Common myeloid progenitor, CD34-positive (primary cell): ENCODE measurements at places on chromosomes 2 and 18.

GRCh38 chr18:50311650-50312049, 24.2 kb upstream of the CXXC1 start:
- no peak for DNase-seq

DNA sequence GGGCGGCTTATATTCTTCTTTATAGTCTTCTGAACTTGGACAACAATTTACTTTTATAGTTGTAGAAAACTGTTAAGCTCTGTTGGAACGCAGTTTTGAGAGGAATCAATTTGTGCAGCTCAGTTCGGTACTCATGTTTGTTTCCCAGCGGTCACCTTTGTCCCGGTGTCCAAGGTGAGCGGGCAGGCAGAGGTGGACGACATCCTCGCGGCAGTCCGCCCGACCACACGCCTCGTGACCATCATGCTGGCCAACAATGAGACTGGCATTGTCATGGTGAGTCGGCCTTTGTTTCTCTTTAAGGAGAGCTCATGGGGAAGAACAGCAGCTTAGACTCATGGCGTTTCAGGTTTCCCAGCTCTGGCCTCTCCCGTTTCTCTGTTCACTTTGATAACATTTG, 18.6 kb upstream of the ESPNL start:
- no peak for DNase-seq

- DNase-seq = no peak
These were observed 316.1 kb upstream of the MMADHC start for GRCh38 chr2:149903626-149904025.

DNA sequence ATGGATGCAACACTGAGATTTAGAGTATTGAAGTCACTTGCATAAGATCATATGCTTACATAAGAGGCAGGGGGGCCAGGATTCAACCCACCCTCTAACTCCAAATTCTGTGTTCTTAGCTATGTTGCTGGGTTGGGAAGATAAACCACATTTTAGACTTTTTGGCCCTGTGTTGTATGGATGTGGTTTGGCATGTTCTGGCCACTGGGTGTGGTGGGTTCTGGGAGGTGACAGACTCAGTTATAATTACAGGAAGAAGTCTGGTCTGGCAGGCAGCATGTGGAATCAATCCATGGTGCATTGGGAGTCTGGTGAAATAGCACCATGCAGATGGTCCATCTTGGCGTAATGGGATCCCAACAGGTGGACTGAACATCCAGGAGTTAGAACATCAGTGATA, 138.9 kb downstream of the LTBP1 start:
- no peak for DNase-seq

- no peak for DNase-seq
These were observed 358.6 kb downstream of the METTL4 start for GRCh38 chr18:2212598-2213205.

DNA sequence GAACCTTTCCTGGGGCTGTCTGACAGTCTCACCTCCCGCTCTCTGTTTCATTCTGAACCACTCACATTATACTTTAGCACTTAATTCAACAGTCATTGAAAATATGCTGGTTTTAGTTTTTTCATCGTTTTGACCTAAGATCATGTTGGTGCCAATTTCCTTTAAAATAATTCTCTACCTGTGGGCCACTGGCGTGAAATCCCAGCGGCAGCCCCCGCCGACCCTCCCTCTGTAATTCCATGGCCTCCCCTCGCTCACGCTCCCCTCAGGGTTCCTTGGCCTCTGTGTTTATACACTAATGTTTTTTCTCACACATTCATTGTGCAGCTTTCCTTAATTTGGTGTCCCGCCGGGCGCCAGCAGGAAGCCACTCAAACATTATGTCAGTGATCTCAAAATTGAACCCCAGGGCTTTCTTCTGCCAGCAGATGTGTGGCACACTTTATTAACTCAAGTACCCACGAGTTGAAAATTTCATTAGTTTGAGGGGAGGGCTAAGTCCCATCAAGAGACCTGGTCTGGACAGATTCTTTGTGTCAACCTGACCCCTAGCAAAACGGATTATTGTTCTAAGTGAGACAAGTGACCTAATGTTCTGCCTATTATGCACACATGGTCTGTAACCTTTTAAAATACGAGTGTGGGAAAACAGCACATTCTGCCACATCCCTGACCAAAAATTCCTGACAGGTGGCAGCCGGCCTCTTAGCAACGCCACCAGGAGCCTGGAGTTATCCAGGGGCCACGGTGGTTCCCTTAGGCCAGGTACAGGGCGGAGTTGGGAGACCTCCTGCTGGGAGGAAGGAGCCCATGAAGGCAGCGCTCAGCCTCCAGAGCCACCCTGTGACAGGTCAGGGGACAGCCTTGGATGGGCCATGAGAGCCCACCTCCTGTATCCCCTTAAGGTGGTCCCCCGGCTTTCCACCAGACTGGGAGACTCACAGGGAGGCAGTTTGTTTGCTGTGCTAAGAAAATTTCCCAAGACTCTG, 53.1 kb downstream of the APOB start:
- no peak for DNase-seq

- no peak for DNase-seq
These were observed 264.2 kb downstream of the GBX2 start for GRCh38 chr2:235903782-235904584.

- DNase-seq = no peak
These were observed 770 bp downstream of the UPP2 start for GRCh38 chr2:158102446-158102845.

- peak; percentile 59 for DNase-seq
These were observed 23.1 kb downstream of the PRPF40A start for GRCh38 chr2:152694161-152694661.

- no peak for DNase-seq
These were observed 18.4 kb upstream of the ZNF521 start for GRCh38 chr18:25370391-25370790.

DNA sequence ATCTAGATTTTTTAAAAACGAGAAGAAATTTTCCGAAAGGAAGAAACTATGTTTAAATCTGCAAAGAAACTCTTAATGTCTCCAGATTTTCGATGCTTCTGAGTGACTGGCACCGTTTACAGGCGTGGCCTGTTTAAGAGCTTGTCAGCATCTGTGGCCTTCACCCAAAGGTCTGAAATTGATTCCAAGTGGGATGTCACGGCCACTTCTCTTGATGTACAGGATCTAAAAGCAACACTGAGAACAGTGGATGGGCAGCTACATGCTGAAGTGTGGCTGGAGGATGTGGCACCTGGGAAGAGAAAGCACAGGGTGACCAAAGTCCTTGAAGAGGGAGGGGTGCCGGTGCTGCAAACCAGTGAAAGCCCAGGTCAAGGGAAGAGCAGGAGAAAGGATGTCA, 28.0 kb downstream of the EMILIN2 start:
- DNase-seq = no peak

GRCh38 chr2:14420851-14421250, 211.7 kb upstream of the LRATD1 start:
- DNase-seq = no peak

GRCh38 chr2:169540146-169540545, 30.6 kb downstream of the KLHL41 start:
- peak; percentile 59 for DNase-seq

DNA sequence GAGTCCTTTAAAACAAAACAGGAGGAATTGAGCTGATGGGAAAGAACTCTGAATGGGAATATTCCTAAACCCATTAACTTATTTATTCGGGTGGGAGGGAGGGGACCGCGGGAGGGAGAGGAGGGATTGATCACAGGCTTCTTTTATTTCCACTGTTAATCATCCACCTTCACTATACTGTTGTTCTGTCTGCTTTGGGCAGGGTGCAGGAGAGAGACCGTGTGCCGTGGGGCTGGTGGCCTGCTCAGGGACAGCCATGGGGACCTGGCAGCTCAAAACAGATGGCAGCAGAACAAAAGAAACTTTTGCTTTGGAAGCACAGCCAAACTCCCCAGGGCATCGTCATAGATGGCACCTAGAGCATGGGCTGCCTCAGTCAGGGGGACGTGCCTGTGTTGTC, 195.3 kb downstream of the MGAT5 start:
- DNase-seq = no peak

- no peak for DNase-seq
These were observed 36.8 kb downstream of the COL4A4 start for GRCh38 chr2:227127201-227127600.

DNA sequence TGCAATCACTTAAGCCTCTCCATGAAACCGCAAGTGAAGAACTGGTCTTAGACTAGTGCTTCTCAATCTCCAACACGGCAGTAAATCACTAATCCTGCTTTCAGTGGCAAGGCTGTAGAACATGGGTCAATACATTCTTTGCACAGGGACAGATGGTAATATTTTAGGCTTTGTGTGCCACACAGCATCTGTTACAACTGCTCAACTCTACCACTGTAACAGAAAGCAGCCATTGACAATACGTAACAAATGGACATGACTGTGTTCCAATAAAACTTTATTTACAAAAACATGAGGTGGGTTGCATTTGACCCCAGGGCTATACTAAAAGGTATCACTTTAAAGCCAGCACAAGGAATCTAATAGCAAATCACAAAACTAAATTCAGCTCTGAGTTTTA, 51.1 kb downstream of the RNF152 start:
- DNase-seq = no peak

GRCh38 chr2:1808981-1809422, 64.7 kb upstream of the PXDN start:
- no peak for DNase-seq
